Thymus (tissue), 14 donors: ENCODE measurements at places on chromosomes 6 and 20. TPM values are rescaled to one million over a fixed set of nuclear protein-coding genes. Genes with fewer than 3 reads are reported as not detected.

The C6orf132 gene
- 0.71 TPM for total RNA-seq

DNA sequence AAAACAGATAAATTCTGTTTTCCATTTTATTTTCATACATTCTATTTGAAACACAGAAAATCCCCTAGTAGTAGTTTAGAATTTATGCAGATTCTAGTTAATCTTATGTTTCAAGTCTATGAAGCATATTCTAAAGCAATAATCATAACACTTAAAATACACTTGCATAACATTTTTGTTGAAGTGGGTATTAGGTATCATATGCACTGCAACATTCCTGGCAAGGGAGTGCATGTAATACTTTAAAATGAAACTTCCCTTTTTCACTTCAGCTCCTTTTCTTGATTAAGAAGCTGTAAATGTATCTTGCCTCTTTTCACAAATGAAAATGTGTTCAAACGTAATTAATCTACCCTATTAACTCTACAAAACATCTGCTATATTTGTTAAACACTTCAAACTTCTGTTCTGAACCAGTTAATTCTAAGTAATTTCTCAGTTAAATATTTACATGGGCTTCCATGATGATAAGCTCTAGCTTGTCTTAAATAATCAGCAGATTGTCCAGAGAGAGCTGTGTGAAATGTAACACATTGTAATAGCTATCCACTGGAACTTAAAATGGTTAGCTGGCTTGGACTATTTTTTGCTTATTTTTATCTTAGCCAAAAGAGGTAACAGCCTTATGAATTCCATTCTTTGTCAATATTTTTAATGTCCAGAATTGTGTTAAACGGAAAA is 192.8 kb downstream of the COL19A1 start:
- H3K4me1 ChIP-seq = no peaks in the 10 kb centered on the region
- no peak for DNase-seq
- H3K27me3 ChIP-seq = no peaks in the 10 kb centered on the region
- H3K36me3 ChIP-seq = no peaks in the 10 kb centered on the region
- H3K27ac ChIP-seq = no peak overlapping the region

GRCh38 chr6:75524322-75524972 is 30.8 kb upstream of the FILIP1 start:
- H3K36me3 ChIP-seq = no peaks in the 10 kb centered on the region
- H3K27ac ChIP-seq = no peak overlapping the region
- DNase-seq = no peak
- H3K27me3 ChIP-seq = no peaks in the 10 kb centered on the region

DNA sequence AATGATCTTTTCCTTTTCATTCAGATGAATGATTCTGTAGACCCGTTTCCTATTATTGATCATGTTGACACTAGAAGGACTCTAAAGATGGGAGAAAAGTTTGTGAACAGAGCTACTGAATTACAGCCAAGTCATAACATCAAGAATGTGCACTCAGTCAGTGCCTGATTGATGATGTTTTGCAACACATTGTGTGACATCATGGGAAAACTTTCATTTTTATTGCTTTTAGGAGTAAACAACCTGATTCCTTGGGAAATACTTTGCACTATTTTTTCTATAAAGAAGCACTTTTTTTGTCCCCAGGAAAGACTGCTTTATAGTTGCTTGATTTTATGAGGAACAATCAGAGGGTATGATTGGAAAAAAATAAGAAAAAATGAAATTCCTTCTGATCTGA is 383.8 kb upstream of the JAG1 start:
- no peaks in the 10 kb centered on the region for H3K27me3 ChIP-seq
- no peak for DNase-seq
- no peak overlapping the region for H3K27ac ChIP-seq
- H3K36me3 ChIP-seq = no peaks in the 10 kb centered on the region
- no peak overlapping the region for H3K4me3 ChIP-seq

The LY6G6F gene
- total RNA-seq = 0.05 TPM

DNA sequence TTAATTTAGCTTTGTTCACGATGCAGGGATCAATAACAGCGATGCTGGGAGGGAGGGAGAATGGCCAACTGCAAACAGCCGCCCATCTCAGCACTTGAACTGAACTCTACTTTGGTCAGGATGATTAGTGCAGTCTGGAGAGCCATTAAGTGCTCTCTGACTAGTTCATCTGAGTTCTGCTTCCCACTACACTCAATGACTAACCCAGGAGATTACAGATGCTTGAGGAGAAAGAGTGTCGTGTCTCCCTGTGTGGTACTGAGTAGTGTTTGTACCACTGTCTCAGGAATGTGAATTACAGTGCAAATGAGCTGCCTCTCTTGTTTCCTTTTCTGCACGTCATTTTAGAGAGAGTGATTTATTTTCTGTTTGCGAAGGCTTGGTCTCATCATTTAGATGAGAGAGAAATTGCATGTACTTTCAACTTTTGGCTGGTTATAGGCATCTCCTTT is 23.5 kb downstream of the CARMIL1 start:
- H3K4me1 ChIP-seq = peaks cover 7% of the 10 kb centered on the region
- no peaks in the 10 kb centered on the region for H3K27me3 ChIP-seq
- H3K4me3 ChIP-seq = no peak overlapping the region
- H3K27ac ChIP-seq = no peak overlapping the region
- no peak for DNase-seq

GRCh38 chr20:19368351-19368750 is 155.9 kb downstream of the SLC24A3 start:
- H3K4me3 ChIP-seq = no peak overlapping the region
- no peak for DNase-seq
- H3K27me3 ChIP-seq = no peaks in the 10 kb centered on the region
- H3K36me3 ChIP-seq = no peaks in the 10 kb centered on the region

DNA sequence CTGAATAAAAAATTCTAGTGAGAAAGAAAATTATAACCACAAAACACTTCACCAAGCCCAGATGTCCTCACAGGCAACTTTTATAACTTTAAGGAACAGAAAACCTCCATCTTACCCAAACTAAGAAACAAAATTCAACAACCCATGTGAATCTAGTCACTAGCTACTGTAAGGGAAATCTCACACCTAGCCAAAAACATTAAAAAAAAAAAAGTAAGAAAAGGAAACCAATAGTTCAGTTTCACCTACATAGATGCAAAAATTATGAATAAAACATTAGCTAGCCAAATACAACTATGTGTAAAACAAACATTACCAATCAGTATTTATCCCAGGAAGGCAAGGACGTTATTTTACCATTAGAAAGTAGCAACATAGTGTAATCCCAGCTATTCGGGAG is 35.5 kb upstream of the SLC23A2 start:
- H3K36me3 ChIP-seq = no peaks in the 10 kb centered on the region
- DNase-seq = no peak
- H3K27me3 ChIP-seq = no peaks in the 10 kb centered on the region
- no peak overlapping the region for H3K4me3 ChIP-seq

DNA sequence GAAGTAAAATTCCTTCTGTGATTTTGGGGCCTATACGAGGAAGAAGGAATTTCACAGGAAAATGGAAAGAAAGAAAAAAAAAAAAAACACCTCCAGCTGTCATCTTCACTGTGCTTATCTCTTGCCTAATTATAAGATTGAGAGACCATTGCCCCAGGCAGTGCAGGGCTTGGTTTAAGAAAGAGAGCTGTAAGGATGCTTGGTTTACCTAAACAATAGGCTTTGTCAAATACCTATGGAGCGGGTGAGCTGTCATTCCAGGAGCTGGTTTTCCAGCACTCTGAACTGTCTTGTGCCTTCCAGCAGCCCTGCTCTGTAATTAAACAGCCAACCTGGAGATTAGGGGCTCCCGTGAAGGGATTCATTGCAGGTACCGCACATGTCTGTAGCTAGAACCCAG is 137.8 kb downstream of the EDN3 start:
- H3K27me3 ChIP-seq = no peaks in the 10 kb centered on the region
- no peaks in the 10 kb centered on the region for H3K36me3 ChIP-seq
- H3K4me3 ChIP-seq = no peak overlapping the region
- no peaks in the 10 kb centered on the region for H3K4me1 ChIP-seq

The RSPO4 gene
- not detected for total RNA-seq

- H3K4me1 ChIP-seq = no peaks in the 10 kb centered on the region
- no peak overlapping the region for H3K27ac ChIP-seq
- no peaks in the 10 kb centered on the region for H3K36me3 ChIP-seq
- no peak for DNase-seq
These were observed 116.9 kb downstream of the GMPR start for GRCh38 chr6:16355238-16355637.

GRCh38 chr20:8726460-8726859 is 342.4 kb upstream of the PLCB4 start:
- H3K27me3 ChIP-seq = no peaks in the 10 kb centered on the region
- no peaks in the 10 kb centered on the region for H3K4me1 ChIP-seq
- H3K4me3 ChIP-seq = no peak overlapping the region
- no peaks in the 10 kb centered on the region for H3K36me3 ChIP-seq
- no peak overlapping the region for H3K27ac ChIP-seq

The CAGE1 gene
- total RNA-seq = 0.09 TPM

The PCMT1 gene
- 70.6 TPM for total RNA-seq

- H3K36me3 ChIP-seq = no peaks in the 10 kb centered on the region
- H3K4me1 ChIP-seq = no peaks in the 10 kb centered on the region
- H3K27me3 ChIP-seq = peaks cover 3% of the 10 kb centered on the region
These were observed 12.5 kb upstream of the ETV7 start for GRCh38 chr6:36399970-36400369.
